ENCODE measurements at places on chromosomes 6 and 20.

DNA sequence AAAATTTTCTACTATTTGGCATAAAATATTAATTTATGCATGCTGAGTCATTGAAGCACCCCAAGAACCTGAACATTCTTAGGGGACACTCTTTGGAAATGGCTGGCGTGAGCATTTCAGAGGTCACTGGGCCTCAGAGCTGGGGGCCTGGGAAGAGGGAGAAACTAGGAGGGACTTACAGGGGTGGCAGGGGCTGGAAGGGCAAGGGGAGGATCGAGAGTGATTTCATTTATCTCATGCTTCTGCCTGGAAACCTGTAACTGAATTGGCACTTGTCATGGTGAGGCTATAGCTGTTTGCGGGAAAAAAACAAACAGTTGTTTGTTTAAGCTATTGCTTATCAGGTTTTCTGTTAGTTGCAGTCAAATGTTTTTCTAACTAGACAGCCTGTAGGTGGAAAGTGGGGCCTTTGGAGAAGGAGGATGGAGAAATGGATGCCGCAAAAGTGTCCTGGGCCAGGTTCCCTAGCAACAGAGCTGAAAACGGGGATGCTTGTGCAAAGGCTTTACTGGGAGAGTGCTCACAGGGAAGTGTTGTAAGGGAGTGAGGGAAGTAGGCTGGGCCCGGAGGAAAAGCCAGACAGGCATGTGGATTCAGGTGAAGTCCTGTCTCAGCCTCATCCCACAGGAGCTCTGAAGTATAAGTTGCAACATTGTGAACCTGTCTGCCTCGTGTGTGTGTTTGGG lies 36.4 kb upstream of the KAT14 start:
- no peak for DNase-seq

GRCh38 chr20:61191096-61191495 lies 61.0 kb upstream of the CDH4 start:
- no peak for DNase-seq

GRCh38 chr6:7488494-7488893 lies 53.0 kb upstream of the DSP start:
- DNase-seq, result no peak

DNA sequence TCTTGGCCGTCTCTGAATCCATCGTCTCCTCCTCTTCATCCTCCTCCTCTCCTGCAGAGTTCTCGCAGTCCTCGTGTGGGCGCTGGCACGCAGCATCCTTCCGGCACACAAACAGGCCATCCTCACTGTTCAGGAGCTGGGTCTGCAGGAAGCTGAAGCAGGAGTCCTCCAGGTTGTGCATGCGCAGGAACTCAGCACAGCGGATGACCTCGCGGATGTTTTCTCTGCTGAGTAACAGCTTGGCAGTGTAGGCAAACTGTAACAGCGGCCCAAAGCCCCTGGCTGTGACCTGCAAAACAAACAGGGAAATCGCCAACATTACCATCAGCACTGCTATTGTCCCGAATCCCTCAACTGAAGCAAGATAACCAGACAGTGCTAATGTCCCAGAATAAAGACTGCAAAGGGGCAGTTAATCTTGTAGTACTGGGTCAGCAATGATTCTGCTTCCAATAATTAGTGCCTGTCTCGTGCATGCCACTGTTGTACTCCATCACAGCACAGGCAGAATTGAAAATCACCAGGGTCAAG lies 57.4 kb downstream of the GJA10 start:
- no peak for DNase-seq

- no peak for DNase-seq
These were observed 125.1 kb upstream of the NXT1 start for GRCh38 chr20:23225407-23226060.

DNA sequence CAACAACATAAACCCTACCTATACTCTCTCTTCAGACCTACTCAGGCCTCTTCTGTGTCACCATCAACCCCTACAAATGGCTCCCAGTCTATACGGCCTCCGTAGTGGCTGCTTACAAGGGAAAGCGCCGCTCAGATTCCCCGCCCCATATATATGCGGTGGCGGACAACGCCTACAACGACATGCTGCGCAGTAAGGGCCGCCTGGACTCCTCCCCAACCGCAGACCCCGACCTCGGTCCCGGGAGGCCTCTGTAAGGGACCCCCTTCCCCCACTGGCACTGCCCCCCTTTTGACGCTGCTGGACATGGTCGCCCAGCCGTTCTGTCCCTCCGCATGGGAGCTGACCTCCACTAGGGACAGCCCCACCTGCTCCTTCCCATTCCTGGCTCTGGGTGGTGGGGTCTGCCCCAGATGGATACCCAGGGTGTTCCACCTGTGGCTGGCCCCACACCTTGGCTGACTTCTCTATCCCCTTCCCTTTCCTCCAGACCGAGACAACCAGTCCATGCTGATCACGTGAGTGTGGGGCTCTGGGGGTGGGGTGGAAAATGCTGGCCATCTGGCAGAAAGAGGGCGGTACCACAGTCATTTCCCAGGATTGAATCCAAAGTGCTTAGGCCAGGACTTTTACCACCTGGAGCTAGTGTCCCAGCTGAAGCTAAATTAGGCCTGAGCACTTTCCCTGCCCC lies 25.0 kb downstream of the MYH7B start:
- DNase-seq, result no peak

GRCh38 chr6:149423964-149424440 lies 23.9 kb downstream of the SUMO4 start:
- DNase-seq, result no peak

GRCh38 chr6:47603995-47604394 lies 94.4 kb upstream of the ADGRF4 start:
- DNase-seq, result no peak

GRCh38 chr20:63223121-63223825 lies 7.3 kb upstream of the YTHDF1 start:
- DNase-seq, result peak; percentile 34

DNA sequence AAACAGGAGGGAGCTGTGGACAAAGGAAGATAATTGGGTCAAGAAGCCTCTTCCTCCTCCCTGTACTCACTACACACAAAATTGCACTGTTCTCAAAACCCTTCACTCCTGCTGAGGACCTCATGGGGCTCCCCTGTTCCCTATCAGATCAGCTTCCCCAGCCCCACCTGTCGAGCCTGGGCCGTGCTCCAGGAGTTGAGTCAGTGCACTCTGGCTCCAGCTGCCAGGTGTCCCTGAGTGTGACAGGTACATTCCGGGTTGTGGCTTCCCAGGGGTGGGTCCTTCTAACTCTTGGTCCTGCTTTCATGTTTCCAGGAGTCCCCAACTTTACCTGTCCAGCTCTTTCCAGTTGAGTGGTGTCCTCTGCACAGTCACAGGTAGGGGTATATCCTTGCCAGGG lies 8.4 kb downstream of the RAB5IF start:
- DNase-seq, result no peak

GRCh38 chr20:1401451-1401907 lies 8.6 kb upstream of the FKBP1A start:
- no peak for DNase-seq

DNA sequence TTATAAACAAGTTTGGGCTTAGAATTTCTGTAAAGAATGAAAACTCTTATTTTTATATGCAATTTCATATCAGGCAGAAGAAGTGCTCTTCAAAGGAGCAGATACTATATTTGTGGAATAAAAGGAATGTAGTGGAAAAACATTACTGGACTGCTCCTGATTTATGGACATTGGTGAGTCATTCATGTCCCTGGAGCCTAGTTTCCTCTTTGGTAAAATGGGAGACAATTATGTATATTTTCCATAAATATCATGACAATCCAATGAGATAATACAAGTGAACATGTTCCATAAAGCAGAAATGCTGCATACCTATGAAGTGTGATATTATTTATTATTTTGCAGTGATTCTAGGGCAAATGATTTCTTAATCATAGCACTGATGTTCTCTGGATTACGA lies 445.8 kb upstream of the CITED2 start:
- DNase-seq, result no peak

DNA sequence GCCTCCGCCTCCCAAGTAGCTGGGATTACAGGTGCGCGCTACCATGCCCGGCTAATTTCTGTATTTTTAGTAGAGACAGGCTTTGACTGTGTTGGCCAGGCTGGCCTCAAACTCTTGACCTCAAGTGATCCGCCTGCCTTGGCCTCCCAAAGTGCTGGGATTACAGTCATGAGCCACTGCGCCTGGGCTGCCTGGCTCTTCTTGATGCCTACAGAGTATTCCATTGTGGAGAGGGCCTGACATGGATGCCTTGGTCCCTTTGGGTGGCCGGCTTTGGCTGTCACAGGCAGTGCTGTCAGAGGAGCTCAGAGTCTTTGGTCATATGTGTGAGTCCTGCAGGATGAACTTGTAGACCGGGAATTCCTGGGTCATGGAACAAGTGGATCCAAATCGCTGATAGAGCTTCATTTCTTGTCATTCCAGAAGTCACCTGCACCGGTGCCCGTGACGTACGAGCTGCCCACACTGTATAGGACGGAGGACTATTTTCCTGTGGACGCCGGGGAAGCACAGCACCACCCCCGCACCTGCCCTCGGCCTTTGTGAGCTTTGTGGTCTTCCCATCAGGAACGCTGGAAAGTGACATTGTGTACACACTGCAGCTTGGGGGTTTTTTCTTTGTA lies 55.1 kb downstream of the ADNP start:
- no peak for DNase-seq

DNA sequence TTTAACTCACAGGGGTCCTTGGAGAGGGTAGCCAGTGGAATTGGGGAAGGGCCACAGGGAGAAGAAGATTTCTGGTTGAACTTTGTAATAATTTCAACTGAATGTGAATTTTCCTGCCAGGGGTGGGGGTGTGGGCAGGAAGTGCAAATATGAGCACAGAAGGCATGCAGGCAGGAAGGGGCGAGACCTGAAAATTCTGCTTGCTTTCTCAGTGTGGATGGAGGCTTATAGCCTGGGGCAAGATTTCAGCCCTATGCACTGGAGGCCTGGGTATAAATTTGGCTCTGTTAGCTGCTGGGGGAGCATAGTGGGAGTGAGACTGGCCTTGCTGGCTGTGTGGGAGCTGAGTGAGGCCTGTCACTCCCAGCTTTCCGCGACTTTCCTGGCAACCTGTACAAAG lies 54.4 kb downstream of the PERP start:
- DNase-seq, result no peak

DNA sequence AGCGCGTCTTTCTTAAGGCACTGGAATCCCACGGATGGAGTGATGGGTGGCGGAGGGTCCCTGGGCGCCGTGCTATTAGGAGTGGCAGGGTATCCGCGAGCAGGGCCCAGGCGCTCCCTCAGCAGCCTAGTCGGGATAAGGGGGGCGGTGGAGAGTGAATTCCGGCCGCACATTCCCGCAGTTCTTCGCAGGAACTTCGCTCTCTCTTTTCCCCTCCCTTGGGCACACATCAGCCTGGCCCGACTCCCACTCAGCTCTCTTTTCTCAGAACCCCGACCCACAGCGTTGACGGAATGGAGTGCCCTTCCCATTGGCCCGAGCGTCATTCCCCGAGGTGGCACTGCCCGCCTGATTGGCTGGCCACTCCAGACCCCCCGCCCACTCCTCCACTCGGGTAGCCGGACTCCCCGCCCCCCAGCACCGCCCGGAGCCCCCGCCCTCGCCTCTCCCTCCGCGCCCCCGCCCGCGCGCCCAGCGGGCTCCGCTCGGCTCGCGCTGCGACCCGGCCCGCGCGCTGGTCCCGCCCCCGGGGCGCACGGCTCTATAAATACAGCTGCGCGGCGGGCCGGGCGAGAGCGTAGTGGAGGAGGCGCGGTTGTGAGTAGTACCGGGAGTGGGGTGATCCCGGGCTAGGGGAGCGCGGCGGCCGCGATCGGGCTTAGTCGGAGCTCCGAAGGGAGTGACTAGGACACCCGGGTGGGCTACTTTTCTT lies at the start of gene ID4:
ID4 (plus strand) TSS at position 572 of the 712 bp plus-strand sequence. CDS start 385 bp downstream, outside the sequence.
- no peak for DNase-seq

DNA sequence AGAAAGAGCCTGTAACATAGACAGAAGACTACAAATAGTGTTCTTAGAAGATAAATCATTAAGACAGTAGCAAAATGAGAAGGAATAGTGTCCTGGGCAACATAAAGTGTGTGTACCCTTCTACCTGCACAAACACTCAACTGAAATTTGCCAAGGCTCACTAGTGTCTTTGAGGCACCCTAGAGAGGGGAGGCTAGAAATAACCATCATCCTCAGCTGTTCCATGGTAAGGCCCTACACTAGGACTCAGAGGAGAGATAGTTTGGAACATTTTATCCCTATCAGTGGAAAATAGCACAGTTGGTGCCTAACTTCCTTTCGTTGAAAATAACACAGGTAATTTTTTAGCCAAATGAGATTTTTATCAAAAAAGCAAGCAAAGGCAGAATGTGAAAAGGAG lies 230.7 kb downstream of the LAMA2 start:
- no peak for DNase-seq

- no peak for DNase-seq
These were observed 203.0 kb downstream of the KCNQ5 start for GRCh38 chr6:72824833-72825232.

- DNase-seq, result no peak
These were observed 40.6 kb downstream of the LYRM2 start for GRCh38 chr6:89597988-89598387.

- no peak for DNase-seq
These were observed 545.7 kb downstream of the PRKN start for GRCh38 chr6:162181741-162182401.

DNA sequence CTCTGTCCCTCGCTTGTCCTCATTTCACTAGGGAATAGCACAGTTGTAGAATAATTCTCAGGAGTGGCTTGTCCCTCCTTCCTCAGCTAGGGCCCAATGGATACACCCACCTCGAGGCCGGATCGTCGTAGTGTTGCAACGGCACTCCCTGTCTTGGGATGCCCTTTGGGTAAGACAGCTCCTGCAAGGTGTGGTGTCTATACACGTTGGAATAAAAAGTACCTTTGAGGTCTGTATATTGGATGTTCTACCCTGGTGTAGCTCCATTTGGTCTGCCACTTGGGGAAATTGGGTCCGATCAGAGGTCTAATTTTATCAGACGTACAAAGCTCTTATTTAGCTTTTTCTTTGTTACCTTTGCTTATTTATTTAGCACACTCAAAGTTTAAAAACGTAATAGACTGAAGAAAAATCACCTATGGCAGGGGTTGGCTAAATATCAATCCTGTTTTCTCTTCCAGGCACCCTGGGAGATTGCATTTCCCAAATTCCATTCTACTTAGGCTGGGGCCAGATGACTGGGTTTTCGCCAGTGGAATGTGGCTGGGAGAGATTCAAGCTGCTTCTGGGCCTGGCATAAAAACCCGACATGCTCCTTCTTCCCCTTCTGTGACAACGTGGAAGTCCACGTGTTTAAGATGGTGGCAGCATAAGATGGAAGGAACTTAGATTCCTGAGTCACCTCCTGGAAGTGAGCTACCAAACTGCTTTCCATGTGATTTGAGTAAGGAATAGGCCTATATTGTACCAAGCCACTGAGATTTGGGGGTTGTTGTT lies 82.3 kb upstream of the CD83 start:
- DNase-seq, result no peak

GRCh38 chr6:111011360-111012142 lies 29.7 kb downstream of the RPF2 start:
- DNase-seq, result no peak

- DNase-seq, result no peak
These were observed 105.1 kb downstream of the TRMT11 start for GRCh38 chr6:126091466-126091865.

DNA sequence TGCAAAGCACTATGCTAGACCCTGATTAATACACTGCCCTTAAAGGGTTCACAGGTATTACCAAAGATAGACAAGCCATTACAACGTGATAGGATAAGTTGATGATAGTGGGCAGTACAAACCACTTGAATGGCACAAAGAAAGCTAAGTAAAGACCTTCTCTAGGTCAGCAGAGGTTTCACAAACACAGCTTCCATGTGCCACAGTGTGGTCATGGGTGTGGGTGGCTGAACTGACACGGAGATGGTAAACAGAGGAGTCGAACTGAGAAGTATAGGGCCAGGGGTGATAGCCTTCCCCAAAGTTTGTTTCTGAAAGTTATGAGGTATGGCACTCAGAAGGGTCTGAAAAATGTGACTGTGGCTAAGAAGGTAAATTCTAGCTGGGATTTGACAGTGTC lies 4.3 kb downstream of the ZBTB9 start:
- no peak for DNase-seq
